SK-MEL-5 (cell line): ENCODE measurements at places on chromosomes 12 and 14. TPM values are rescaled to one million over a fixed set of nuclear protein-coding genes. Genes with fewer than 3 reads are reported as not detected.
A peak's percentile ranks its signal among the peaks of the same experiment; 100 is the strongest.

GRCh38 chr12:22043943-22044342, 2.1 kb upstream of the CMAS start:
- DNase-seq = no peak

DNA sequence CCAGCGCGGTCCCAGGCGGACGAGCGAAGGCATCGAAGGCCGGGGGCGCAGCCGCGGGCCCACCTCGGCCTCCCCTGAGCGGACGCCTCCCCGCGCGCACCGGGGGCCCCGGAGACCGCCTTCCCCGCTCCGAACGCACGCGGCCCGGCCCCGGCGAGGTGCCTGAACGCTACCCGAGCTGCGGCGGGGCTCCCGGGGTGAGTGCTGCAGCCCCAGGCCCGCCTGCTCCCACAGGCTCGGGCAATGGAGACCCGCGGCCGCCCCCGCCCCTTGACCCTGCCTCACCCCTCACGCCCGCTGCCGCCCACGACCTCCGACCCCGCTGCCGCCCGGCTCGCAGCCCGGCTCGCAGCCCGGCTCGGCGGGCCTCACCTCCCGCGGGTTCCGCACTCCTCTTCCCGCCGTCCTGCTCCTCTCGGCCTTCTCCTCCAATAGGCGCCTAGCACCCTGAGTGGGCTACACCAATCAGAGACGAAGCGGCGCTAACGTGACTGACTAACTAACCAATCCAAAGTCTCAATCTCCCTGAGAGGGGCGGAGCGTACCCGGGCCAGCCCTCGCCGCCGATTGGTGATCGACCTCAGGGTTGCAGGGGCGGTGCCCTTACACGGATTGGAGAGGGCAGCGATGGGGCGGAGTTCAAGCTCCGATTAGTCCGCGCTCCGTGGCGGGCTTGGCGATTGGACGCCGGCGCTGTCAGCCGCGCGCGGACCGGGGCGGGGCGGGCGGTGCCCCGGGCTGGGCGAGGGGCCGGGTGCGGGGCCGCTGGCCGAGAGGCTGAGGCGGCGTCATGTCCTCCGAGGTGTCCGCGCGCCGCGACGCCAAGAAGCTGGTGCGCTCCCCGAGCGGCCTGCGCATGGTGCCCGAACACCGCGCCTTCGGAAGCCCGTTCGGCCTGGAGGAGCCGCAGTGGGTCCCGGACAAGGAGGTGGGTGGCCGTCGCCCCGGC, at the start of the genes XRCC3 and ZFYVE21:
Gene XRCC3 (minus strand): TSS at position 400 of the 949 bp plus-strand sequence. CDS start 4,364 bp downstream, outside the sequence.
Gene ZFYVE21 (plus strand): TSS at position 759 of the 949 bp plus-strand sequence. CDS start 32 bp downstream, at position 791.
- peak; percentile 99 for DNase-seq

DNA sequence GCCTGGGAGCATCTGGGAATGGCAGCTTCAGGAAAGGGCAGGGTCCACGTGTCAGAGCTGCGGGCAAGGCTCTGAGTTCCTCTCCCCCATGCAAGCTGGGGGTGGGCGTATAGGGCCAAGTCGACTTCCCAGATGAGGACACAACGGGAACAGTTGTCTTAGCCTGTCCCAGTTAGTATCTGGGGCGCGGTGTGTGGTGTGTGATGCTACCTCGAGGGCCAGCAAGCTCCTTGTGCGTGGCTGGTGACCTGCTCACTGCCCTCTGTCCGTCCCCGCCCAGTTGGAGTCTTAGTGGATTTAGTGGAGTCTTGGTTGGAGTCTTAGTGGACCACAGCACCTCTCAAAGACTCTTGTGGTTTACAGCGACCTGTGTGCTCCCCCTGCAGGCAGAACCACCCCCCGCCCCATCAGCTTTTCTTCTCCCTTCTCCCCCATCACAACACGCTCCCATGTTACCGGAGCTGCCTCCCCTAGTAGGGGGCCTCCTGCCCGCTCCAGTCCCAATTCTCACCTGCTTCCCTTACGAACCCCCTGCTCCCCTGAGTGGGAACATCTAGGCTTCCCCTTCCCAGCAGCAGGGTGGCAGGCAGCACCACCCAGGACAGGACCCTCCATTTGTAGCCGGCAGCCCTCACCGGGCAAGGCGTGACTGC, 8.7 kb downstream of the ASPG start:
- no peak for DNase-seq

LAG3 gene
- 0.13 TPM in 1 of 2 replicates, not detected in the other for total RNA-seq

NTF3 gene
- total RNA-seq = 0.37 and 0.53 TPM in 2 replicates
